ENCODE measurements at places on chromosomes 4 and X.

DNA sequence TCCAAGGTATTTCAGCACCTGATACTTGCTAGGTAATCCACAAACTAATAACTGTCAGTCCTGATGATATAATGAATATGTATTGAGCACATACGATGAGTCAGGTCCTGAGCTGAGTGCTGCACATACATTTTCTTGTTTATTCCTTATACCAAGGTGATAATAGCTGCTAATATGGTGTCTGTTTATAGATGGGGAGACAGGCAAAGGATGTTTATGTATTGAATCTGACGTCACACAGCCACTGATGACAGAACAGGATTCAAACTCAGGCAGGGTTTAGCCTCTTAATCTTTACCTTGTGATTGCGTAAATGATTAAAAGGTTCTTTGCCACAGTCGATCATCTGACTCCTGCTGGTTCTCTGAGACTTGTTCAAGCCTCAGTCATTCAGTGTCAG lies 609.9 kb upstream of the CPEB2 start:
- DNase-seq = no peak

DNA sequence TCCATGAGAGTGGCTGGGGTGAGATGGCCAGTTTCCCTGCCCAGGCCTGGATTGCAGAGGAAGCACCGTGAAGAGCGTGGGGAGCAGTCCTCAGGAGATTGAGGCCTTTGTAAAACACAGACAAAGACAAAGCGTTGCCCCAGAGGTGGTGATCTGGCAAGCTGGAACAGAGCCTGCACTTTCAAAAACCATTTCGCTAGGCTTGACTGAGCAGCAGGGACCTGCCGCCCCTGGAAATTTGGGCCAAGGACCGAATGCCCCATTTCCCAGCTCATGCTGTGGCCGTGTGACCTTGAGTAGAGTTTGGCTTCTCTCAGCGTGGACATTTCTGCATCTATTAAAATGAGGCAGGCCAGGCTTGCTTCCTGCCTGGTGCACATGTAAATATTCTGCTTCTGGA lies 381.4 kb downstream of the BCOR start:
- no peak for DNase-seq

DNA sequence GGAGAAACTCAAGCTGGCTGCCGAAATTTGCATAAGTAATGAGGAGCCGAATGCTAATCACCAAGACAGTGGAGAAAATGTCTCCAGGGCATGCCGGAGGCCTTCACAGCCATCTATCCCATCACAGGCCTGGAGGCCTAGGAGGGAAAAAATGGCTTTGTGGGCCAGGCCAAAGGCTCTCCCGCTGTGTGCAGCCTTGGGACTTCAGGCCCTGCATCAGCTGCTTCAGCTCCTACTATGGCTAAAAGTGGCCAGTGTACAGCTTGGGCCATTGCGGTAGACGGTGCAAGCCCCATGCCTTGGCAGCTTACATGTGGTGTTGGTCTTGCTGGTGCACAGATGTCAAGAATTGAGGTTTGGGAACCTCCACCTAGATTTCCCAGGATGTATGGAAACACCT lies 162.6 kb upstream of the FAM47A start:
- DNase-seq = no peak

DNA sequence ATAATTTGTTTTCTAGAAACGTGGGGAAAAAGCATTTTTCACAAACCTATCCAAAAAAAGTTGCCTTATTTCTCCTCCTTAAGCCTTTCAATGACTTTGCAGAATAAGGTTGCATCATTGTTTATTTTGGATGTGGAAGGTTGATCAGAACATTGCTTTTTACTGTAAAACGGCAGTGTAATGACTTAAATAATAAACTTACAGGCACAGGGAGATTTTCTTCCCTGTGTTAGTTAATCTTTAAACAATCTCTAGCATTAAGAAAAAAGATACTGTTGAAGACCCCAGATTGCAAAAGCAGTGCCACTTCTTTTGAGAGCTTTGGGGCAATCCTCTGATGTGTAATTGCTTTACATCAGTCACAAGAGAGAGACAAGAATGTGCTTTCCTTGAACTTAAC lies 153.4 kb downstream of the ARX start:
- DNase-seq = no peak

DNA sequence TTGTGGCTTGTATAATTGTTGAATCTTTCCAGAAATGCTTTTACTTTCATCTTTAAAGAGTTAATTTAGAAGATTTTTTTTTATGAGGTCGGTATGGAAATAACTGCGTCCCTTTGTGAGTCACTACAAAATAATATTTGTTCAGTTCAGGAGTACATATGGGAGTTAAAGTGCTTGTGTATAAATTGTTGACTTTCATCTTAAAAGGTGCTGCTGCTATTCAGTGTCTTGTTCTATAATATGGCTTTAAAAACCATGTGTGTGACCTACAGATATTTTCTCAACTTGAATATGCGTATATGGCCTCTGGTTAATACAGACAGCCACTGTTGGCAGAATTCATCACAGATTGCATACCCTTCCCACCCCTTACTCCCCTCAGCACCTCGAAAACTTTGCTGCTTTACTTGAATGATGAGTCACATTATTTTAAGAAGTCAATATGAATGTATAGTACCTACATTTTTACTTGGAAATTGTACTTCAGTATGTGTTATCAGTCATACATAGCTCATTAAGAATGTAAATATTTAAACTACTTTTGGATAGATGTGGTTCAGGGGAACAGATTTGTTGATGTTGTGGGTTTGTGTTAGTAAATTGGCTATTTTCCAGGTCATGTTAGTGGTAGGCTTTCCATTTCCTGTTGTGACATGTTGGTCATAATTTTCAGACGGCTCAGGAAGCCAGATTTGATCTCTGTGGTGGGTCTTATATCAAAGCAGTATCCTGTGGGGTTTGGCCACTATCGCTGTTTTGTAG lies 1.5 kb downstream of the CLCN3 start:
- no peak for DNase-seq

DNA sequence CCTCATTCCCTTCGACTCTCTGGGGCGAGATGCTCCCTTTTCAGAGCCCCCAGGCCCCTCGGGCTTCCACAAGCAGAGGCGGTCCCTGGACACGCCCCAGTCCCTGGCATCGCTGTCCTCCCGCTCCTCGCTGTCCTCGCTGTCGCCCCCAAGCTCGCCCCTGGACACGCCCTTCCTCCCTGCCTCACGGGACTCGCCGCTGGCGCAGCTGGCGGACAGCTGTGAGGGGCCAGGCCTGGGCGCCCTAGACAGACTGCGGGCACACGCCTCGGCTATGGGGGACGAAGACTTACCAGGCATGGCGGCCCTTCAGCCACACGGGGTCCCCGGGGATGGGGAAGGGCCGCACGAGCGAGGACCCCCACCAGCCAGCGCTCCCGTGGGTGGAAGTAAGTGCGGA lies 39.5 kb upstream of the CLCN4 start:
- DNase-seq = no peak

- DNase-seq = no peak
Observed at GRCh38 chrX:133337250-133337649, 78.0 kb downstream of the GPC4 start.

GRCh38 chr4:55871299-55871800 lies 17.9 kb downstream of the EXOC1 start:
- DNase-seq = no peak

GRCh38 chr4:1462768-1463075 lies 56.5 kb upstream of the NKX1-1 start:
- DNase-seq = no peak

DNA sequence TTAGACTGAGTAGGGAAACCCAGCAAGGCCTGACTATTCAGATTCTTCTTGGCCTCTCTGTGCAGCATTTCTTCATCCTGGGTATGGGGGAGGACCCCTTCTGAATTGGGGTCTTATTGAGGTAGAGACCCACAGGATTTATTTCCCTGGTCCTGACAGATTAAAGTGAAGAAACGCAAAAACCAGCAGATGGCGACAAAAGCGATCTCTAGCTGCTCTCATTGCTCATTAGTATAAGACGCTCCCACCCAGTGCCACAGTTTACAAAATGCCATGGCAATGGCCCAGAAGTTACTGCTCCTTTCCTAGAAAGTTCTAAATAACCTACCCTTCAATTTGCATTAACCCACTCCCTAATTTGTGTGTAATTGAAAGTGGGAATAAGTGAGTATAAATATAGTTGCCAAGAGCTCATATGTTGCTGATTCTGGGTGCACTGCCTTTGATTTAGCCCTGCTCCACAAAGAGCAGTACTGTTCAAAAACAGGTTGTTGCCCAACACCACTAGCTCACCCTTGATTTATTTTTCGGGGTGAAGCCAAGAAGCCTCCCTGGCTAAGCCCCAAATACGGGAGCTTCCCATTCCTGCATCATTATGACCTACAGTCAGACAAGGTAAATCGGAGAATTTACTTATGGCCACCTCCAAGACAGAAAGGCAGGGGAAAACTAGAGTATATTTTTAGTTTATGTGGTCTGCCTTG lies 3.7 kb upstream of the BEX4 start:
- DNase-seq = peak; percentile 22

GRCh38 chrX:95325185-95325584 lies 1359.5 kb upstream of the DIAPH2 start:
- DNase-seq = peak; percentile 14

DNA sequence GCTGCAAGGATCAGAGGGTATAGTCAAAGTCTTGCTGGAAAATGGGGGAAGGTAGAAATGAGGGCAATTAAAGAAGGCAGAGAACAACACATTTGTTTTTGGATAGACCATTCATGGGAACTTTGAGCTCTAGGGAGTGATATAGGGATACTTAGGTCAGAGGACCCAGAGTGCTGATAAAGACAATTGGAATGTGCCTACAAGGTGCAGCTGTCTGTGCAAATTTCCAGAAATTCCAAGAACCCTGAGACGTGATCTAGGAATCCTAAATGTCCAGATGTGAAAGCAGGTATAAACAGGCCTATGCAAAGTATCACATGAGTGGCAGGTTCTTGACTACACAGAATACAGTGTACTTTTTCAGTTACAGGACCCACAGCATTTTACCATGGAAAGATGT lies 24.2 kb downstream of the FNIP2 start:
- DNase-seq = no peak

GRCh38 chr4:185282968-185283367 lies 73.6 kb downstream of the SNX25 start:
- DNase-seq = no peak

DNA sequence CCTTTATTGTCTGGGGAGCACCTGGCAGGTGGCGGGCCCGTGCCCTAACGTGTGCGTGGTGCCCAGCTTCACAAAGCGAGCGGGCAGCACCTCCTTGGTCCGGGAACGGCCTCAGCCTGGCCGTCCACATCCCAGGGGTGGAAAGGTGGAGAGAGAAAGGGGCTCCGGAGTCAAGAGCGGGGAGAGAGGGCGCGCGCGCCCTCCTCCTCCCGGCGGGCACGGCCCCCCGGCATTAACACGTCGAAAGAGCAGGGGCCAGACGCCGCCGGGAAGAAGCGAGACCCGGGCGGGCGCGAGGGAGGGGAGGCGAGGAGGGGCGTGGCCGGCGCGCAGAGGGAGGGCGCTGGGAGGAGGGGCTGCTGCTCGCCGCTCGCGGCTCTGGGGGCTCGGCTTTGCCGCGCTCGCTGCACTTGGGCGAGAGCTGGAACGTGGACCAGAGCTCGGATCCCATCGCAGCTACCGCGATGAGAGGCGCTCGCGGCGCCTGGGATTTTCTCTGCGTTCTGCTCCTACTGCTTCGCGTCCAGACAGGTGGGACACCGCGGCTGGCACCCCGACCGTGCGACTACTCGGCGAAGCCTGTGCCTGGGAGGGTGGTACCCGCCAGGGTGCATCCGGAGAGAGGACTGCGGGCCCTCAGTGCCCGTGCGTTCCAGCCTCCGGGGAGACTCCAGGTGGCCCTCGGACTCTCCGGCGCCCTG lies at the start of gene KIT:
Gene KIT, plus strand, starts transcription at position 407 of the 701 bp plus-strand sequence. Its CDS starts 58 bp downstream, at position 465.
- peak; percentile 90 for DNase-seq

GRCh38 chrX:20244931-20245330 lies 21.8 kb downstream of the RPS6KA3 start:
- DNase-seq = no peak

DNA sequence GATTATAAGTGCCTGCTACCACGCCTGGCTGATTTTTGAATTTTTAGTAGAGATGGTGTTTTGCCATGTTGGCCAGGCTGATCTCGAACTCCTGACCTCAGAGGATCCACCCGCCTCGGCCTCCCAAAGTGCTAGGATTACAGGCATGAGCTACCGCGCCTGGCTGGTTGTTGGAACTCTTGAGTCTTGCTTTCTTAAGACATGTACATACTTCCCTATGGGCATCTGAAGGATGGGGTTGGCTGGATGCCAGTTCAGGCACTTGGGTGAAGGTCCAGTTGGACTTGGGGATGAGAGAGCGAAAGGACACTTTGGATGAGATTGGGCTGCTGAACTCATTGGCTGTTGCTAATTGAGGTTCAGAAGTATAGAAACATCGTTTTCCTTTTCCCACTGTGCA lies 40.5 kb downstream of the ATG4A start:
- DNase-seq = no peak

GRCh38 chr4:71334465-71334882 lies 4.3 kb upstream of the SLC4A4 start:
- no peak for DNase-seq

GRCh38 chr4:19259920-19260319 lies 991.8 kb upstream of the SLIT2 start:
- no peak for DNase-seq

DNA sequence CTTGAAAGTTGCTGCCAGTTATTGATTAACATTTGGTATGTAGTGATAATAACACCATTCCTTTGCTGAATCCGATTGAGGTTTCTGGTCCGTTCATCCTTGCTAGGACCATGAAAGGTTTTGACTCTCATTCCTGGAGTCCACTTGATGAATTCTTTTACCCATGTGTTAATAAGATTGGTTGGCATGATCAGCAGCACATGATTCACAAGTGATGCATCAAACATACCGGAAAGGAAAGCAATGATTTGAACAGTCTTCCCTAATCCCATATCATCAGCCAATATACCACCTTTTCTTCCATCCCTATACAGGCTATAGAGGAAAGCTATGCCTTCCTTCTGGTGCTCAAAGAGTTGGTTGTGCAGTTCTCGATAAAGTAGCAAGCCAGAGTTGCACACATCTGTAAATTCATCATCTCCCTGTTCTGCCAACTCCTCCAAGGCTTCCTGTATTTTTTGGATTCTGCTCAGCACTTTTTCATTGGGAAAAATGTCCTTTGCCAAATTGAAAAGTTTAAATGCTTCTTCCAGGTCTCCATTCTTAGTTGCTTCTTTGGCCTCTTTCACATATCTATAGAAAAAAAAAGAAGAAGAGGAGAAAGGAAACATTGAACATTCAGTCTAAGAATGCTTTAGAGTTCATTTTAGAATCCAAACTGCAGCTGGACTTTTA lies 26.7 kb downstream of the PIN4 start:
- no peak for DNase-seq

- DNase-seq = no peak
Observed at GRCh38 chrX:48715072-48715471, 18.5 kb downstream of the SUV39H1 start.

DNA sequence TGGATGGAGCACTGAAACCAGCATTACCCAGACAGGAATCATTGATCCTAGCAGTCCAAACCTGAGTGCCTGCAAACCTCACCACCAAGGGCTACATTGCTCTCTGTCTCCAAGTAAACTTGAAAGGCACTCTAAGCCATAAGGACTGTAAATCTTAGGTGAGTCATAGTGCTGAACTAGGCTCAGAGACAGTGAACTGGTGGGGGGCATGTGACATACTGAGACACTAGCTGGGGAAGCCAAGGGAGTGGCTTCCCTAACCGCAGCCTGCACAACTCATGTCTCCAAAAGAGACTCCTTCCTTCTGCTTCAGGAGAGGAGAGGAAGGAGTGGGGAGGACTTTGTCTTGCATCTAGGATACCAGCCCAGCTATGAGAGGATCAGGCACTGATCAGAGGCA lies 235.5 kb upstream of the ACTRT1 start:
- no peak for DNase-seq

- DNase-seq = no peak
Observed at GRCh38 chr4:48667148-48667547, 112.9 kb downstream of the FRYL start.

GRCh38 chr4:152064753-152065152 lies 303.9 kb upstream of the GATB start:
- DNase-seq = no peak
